ENCODE measurements at places on chromosomes 6 and 20.

DNA sequence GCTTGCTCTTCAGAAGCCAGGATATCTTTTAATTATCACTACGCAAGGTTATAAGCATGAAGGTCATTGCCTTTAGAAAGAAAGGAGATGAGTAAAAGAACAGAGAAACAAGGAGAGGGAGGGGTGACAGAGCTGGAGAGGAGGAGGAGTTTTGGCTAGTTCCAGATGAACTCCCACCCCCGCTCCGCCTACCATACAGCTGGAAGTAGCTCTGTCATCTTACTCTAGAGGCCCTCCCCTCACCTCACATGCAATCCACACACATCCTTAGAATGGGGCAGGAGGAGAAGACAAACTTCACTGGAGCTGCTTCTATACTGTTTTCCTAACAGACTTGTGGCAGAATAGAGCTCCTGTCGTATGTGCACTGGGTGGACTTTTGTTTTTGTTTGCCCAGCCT, 144.7 kb downstream of the SCML4 start:
- no peak for DNase-seq

DNA sequence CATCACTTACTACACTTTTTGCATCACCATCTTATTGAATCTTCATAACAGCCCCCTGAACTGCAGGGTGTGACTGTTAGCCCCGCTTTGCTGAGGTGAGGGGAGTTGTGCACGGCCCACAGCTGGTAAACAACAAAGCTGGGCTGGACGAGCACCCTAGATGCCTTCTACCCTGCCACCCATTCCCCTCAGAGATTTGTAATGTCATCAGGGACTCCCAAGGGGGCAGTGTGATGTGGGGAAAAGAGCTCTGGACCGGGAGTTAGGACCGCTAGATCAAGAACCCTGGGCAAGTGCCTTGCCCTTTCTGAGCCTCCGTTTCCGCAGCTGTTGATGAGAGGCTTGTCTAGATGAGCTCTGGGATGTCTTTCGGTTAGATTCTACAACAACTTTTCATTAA, 20.9 kb downstream of the PKIG start:
- DNase-seq: no peak

- no peak for DNase-seq
Measured at GRCh38 chr20:19952392-19952791, 64.8 kb upstream of the NAA20 start.

- no peak for DNase-seq
Measured at GRCh38 chr6:75494290-75494689, 690 bp upstream of the FILIP1 start.

DNA sequence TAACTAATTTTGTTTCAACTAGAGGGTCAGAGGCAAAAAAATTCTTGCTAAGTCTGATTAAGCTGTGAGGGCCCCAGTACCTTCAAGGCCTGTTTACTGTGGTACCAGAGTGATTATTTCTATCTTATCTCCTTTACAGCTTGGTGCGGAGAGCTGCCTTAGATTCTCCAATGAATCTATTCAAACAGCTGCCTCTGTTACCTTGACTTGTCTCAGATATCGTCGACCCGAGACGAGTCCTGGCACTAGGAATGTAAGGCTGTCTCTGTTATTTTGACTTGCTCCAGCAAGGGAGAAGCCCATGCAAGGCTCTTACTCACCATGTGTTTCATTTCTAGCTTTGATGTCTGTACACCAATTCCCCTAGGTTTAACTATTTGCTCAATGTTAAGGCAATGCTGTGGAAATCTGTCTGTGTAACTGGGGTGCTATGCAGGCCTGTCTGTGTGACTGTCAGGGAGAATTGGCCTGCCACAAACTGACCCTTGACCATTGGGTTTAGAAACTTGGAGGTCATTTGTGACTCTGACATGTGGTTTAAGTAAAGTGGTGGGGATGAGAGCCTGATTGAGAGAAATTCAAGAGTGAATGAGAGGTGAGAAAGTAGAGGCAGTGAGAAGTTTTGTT, 10.4 kb upstream of the FKBPL start:
- no peak for DNase-seq

DNA sequence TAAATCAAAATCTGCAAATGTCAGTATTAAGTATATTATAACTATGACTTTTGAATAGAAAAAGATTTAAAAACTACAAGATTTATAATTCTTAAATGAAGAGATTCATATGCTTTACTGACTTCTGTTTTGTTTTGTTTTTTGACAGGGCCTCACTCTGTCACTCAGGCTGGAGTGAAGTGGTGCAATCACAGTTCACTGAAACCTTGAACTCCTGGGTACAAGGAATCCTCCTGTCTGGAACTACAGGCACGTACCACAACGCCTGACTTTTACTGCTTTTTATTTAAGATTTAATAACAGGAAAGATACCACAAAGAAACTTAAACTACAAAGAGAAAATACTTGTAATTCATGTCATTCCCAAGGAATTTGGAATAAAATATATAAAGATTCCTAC, 940.2 kb upstream of the CITED2 start:
- DNase-seq: no peak

DNA sequence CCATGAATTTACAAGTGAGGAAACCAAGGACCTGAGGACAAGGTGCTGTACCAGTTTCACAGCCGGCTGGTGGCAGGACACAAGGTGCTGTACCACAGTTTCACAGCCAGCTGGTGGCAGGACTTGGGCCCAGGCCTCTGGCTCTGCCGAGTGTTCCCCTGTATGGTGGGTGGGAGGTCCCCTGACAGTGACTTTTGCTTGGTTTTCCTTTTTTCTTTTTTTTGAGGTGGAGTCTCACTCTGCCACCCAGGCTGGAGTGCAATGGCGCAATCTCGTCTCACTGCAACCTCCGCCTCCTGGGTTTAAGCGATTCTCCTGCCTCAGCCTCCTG, 212.4 kb downstream of the LY86 start:
- DNase-seq: no peak

GRCh38 chr6:9250852-9251251, 815.5 kb upstream of the SLC35B3 start:
- DNase-seq: peak; percentile 36

- DNase-seq: no peak
Measured at GRCh38 chr6:144602523-144603180, 317.5 kb downstream of the UTRN start.

DNA sequence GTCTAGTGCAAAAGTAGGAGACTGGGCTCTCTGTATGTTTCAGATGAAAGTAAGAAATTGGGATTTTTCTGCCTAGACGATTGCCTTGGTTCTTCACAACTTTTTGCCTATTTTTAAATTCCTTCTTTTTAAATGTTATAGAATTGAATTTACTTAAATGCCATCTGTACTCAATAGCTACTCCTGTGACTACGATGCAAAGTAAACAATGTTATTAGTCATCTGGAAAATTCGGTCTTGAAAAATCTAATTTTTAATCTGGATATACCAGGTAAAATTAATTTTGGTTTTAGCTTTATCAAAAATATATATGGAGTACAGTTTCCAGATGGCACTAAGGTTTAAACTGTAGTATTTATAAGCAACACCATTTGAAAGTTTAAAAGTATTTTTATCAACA, 472.2 kb downstream of the UTRN start:
- DNase-seq: no peak

GRCh38 chr20:48541581-48542071, 286.2 kb downstream of the PREX1 start:
- DNase-seq: no peak

DNA sequence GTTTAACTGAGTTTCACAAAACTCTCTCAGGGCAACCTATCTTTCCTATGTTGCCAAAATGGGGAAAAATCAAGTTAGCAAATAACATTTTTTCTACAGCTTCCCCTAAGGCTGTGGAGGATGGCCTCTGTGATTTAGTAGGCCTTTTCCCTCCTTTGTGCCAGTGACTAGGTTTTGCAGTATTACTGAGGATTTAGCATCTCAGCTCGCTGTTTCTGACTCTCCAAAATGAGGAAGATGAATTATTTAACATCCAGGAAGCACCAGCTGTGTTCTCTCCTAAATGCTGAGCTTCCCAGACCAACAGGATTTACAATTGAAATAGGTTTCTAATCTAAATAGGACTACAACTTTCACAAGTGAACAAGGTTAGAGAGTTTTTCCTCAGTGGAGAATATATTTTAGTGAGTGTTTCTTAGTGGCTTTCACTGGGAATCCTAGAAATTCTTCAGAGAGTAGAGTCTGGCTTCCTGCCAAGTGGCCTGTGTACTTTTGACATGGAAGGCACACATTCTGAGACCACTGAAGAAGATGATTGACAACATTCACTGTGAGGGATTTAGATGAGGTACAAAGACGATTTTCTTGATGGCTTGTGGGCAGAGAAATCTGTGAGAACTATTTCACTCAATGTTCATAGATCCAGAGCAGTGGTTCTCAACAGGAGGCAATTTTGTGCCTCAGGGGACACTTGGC, 62.4 kb downstream of the PTCHD4 start:
- DNase-seq: no peak

DNA sequence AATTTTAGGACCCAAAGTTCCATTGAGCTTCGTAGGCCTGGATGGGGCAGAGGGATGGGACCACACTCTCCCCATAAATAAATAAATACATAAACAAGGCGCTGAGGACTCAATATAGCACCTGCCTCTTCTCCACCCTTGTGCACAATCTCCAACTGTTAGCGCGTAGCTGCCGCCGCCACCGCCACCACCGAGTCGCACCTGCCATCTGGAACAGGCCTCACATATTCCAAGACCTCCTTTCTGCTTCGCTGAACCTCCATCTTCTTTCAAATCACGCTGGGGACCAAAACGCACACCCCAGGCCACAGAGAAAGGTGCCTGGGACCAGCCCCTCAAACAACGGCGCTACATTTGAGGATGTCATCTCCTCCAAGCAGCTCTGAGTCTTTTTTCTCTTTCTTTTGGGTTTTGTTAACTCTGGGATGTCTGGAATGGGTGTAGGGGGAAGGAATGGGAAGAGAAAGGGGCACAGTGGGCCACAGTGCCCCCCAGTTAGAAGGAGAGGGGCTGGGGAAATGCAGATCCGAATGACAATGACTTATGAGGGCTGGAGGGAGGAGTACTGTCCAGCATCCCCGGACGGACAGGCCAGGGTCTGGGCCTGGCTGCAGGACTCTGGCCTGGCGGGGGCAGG, 49.7 kb downstream of the NOL4L start:
- no peak for DNase-seq

DNA sequence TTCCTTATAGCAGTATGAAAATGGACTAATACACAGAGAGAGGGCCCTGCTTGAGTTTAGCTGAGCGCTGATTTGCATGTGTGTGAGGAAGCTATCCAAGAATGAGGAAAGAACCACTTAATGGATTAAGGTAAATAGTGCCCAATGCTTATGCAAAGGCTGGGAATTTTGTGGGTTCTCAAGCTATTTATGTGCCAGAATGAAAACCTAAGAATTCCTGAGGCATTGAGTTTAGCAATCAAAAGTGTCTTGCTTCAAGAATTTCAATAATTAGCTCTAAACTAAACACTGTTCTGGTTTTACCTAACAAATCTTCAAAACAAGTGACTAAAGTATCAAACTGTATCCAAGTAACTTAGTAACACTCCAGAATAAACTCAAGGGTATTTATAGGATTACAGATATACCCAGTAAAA, 7.0 kb upstream of the OR14J1 start:
- peak; percentile 55 for DNase-seq

- DNase-seq: no peak
Measured at GRCh38 chr20:36569847-36570429, 3.5 kb upstream of the TGIF2 start.

DNA sequence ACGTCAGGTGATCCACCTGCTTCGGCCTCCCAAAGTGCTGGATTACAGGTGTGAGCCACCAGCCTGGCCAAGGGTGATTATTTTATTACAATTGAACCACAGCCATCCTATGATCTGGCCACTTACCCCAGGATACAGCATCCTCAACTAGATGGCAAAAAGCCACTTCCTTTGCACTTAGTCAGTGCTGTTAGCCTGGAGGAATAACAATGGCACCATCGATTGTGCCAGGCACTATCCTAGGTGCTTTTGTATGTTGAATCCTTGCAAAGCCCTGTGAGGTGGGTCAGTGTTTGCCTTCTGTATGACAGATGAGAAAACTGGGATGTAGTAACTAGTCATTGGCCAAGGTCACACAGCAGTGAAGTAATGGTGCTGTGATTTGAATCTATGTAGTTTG, 11.2 kb upstream of the TTPAL start:
- DNase-seq: no peak

DNA sequence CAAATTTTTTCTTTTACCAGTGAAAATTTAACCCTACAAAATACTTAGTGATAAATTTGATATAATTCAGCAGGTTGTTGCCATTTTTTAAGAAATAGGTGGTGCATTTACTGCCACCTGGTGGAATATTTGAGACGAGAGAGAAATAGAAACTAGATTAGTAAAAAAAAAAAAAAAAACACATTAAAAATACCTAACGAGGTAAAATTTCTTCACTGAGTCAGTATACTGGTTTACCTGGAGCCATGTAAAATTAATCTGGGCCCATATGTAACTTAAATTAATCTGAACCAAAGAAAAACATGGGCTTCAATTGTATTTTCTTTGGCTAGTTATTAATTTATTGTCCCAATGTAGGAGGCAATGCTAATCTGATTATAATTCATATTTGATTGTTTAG, 520.8 kb downstream of the EPM2A start:
- DNase-seq: peak; percentile 25

DNA sequence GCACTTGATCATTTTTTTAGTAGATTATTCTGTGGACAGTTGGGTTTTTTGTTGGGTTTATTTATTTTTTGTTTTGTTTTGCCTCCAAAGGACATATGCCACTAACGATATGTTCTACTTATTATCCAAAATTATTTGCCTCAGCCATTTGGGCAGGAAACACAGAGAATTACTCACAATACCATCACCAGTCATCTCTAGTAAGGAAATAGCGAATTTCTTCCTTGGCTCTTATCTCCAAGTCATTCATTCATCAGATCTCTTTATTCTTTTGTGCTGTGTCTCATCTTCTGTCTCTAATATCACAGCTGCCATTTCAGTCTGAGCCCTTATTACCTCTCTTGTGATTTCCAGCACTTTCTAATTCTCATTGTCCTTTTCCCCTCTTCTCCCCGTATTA, 130.4 kb upstream of the SMLR1 start:
- no peak for DNase-seq

- DNase-seq: no peak
Measured at GRCh38 chr6:7138921-7139358, 31.2 kb downstream of the RREB1 start.

GRCh38 chr20:2815242-2815900, 584 bp downstream of the C20orf141 start:
- DNase-seq: no peak

- no peak for DNase-seq
Measured at GRCh38 chr20:58839474-58839874, 11.2 kb downstream of the GNAS-AS1 start.

GRCh38 chr6:116387374-116387773, 16.6 kb downstream of the DSE start:
- peak; percentile 74 for DNase-seq
